ENCODE measurements at places on chromosomes 2 and 18. TPM values are rescaled to one million over a fixed set of nuclear protein-coding genes. Genes with fewer than 3 reads are reported as not detected.

FAM136A gene
- total RNA-seq, result 42.4 TPM

GPAT2 gene
- 2.8 TPM for total RNA-seq

DAPL1 gene
- 0.39 TPM for total RNA-seq

RAB27B gene
- 4.3 TPM for total RNA-seq

ANKRD23 gene
- total RNA-seq, result 0.92 TPM

MERTK gene
- 0.07 TPM for total RNA-seq

TMEM37 gene
- total RNA-seq, result not detected

CDK15 gene
- total RNA-seq, result 0.14 TPM

MGAT4A gene
- 0.31 TPM for total RNA-seq

OTOS gene
- not detected for total RNA-seq

ZNF638 gene
- 68.0 TPM for total RNA-seq

LYPD6 gene
- 8.2 TPM for total RNA-seq

STAT4 gene
- total RNA-seq, result 0.71 TPM

SEPTIN2 gene
- total RNA-seq, result 274 TPM

SPR gene
- total RNA-seq, result 28.2 TPM
